ENCODE measurements at places on chromosomes 7 and 10.
A peak's percentile ranks its signal among the peaks of the same experiment; 100 is the strongest.

GRCh38 chr10:70872291-70872690 is 16.1 kb downstream of the PCBD1 start:
- no peak for DNase-seq

- DNase-seq, result no peak
Observed at GRCh38 chr7:105675934-105676371, 94.7 kb upstream of the EFCAB10 start.

DNA sequence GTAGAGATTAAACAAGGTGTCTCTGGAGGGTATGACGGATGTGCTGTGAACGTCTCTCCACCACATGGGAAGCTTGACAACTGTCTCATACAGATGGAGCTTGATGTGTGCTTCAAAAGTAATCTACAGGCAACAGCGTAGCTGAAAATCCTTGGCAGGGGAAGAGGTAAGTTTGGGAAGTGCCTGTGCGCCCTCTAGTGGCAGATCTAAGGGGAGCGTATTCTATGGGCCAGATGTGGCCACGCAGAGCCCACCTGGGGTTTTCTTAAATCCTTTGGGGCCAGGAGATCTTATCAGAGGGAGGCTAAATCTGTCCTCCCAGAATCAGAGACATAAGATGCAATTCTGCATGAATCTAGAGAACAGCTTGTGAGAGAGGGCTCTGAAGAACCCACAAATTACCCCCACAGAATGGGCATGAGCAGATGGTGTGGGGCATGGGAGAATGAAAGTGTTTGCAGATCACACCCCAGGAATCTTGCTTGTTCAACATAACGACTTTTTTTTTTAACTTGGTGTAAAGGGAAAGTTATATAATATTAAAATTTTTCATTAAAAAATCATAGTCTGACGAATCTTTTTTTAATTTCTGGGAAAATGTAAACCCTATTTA is 91.2 kb upstream of the MPP7 start:
- DNase-seq, result peak; percentile 1

DNA sequence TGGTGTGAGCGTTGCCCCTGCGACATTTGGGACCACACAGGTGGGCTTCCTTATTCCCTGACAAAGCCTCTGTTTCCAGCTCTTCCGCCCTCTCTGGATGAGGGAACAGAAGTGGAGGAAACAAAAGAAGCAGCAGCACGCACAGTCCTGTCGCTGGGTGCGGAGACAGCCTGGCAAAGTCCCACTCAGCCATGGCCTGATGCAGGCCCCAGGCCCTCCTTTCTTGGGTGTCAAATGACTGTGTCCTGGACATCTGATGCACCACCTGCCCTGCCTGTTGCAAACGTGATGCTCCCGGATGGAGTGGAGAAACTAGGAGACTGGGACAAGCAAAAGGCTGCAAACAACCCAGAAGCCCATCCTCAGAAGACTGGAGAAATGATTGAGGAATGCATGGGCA is 20.7 kb downstream of the ZMIZ2 start:
- no peak for DNase-seq

DNA sequence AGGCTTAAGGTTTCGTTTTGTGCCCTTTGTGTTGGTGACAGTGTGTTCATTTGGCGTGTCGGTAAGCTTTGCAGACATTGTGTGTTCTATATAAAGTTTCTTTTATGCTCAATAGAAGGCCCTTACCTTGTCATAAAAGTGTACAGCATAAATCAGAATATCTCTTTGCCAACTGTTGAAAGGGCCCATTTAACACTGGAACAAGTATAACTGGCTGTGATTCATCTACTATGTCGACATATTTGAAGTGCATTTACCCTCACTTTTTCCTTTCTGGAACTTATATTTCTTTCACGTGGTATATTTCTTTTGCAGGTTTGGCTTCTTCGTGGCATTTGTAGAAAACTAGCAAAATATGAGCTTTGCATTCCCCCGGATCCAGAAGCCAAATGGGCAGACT is 32.7 kb downstream of the EEPD1 start:
- DNase-seq, result no peak

DNA sequence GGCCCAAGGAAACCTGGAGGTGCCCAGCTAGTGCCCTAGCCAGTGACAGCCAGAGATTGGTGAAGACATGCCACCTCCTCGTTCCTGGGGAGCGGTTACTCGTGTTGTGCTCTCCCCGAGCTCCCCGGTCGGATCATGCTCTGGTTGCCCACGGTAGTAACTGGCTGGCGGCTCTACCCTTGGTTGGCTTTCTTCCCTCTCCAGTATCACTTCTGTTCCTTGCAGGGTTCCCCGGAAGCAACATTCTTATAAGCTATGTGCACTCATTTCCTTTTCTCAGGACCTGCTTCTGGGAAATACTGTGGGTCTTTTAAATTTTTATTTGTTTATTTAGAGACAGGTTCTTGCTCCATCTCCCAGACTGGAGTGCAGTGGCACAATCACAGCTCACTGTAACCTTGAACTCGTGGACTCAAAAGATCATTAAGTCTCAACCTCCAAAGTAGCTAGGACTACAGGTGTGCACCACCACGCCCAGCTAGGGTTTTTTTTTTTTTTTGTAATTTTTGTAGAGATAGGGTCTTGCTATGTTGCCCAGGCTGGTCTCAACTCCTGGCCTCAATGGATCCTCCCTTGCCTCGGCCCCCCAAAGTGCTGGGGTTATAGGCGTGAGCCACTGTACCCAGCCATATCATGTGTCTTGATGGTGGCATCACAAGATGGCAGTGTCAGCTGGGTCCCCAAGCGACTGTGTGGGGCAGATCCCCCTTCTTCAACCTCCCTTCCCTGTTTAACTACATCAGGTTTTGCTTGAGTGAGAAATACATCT is 6.9 kb upstream of the CALHM1 start:
- DNase-seq, result no peak
